SK-N-MC (cell line): ENCODE measurements at places on chromosomes 5 and 9.

- no peak for DNase-seq
Observed at GRCh38 chr9:128702445-128702948, at the start of gene PKN3. Gene PKN3 (plus strand): TSS chr9:128702503. CDS start chr9:128702916, 413 bp downstream.

GRCh38 chr9:2021731-2022130 is 6.6 kb downstream of the SMARCA2 start:
- no peak for DNase-seq

DNA sequence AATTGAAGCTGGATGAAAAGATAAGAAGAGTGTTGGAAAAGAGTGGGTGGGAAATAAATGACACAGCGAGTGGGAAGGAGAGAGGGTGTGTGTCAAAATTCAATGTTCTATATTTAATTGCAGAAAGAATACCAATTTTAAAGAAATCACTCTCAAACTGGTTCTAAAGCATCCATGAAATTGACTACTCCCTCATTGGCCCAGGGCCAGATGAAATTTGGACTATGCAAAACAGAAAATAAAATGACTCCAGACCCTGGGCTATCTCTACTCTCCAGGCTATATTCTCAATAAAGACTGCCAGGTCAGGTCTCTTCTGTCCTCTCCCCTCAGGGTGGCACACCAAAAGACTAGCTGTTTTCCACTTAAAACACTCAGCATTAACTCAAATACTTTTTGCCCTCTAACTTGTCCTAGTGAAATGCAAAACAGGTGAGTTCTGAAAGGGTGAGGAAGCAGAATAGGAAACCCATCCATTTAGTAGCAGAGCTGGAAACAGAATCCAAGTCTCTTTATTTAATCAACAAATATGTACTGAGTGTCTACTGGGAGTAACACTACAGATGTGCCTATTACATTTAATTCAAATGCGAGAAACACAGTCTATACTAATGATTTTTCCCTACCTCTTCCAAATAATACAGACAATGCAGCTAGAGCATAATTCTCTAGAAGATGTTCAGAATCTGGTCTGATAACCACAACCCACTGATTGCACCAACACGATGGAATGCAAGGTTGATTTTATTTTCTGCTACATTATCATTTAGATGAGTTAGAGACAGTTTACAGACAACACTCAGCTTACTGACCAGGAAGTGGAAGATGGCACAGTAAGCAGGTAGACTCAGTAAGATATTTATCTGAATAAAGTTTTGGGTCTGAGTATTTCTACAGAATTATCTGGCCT is 42.1 kb downstream of the EFCAB9 start:
- DNase-seq: no peak

GRCh38 chr9:85484235-85484634 is 257.5 kb downstream of the AGTPBP1 start:
- no peak for DNase-seq

DNA sequence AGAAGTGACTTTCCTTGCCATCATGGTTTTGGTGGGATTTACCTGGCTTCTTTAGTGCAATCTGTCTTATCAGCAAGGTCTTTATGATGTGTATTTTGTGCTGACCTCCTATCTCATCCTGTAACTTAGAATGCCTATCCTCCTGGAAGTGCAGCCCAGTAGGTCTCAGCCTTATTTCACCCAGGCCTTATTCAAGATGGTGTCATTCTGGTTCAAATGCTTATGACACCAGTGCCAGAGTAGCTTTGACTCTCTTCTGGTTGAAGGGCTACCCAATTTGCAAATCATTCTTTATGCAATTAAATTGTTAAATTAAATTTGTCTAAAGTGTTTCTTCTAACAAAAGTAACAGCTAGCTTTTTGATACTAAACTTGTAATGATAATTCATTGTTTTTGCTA is 58.8 kb upstream of the PRDM9 start:
- DNase-seq: no peak

GRCh38 chr5:93503598-93504067 is 77.4 kb downstream of the NR2F1-AS1 start:
- peak; percentile 18 for DNase-seq

DNA sequence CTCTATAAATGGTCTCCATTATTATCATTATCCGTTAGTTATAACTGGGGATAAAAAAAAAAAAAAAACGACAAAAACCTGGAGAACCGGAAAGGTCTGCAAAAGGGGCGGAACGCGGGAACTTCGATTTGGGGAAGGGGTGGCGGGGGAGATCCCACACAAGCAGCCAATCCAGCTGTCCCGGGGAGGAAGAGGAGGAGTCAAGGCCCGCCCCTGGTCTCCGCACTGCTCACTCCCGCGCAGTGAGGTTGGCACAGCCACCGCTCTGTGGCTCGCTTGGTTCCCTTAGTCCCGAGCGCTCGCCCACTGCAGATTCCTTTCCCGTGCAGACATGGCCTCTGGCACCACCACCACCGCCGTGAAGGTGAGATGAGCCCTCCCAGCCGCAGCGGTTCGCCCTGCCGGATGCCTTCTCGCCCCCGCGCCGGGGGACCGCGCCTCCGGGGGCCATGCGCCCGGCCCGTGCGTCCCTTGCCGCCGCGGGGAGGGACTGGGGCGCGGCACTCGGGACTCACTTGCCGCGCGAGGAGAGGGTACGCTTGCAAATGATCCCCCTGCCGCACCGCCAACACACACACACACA is at the start of gene MTAP:
MTAP (plus strand) TSS at position 219 of the 583 bp plus-strand sequence; CDS start at position 332, 113 bp downstream.
- peak; percentile 55 for DNase-seq

GRCh38 chr5:80667384-80667783 is 12.6 kb upstream of the DHFR start:
- no peak for DNase-seq

- DNase-seq: no peak
Observed at GRCh38 chr5:83724001-83724400, 3.3 kb upstream of the HAPLN1 start.

DNA sequence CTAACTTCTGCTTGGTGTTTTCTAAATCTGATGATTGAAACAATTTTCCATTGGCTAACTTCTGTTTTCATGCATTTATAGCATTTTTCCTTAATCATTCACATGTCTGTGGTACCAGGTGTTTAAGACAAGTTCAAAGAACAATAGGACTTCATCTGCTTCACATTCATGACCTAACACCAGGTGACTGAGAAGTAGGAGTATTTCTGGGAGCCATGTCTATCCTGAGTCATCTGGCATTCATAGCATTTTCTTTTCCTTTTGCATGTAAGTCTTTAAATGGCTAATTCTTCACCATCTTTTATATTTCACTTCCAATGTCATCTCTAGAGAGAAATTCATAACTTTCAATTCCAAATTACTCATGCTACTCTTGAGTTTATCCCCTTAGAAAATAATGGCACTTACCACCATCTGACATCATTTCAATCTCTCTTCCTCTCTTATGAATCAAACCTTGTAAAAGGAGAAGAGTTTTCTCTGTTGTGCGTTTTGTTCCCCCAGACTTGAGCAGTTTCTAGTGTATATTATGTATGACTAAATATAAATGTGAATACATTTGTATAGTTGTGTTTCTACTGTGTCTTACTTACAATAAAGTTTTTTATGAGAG is 1196.1 kb upstream of the CDH9 start:
- no peak for DNase-seq

GRCh38 chr5:133612249-133612860 is at the start of gene FSTL4:
Gene FSTL4 (minus strand): TSS chr5:133612541.
- no peak for DNase-seq

- DNase-seq: no peak
Observed at GRCh38 chr9:12961276-12961809, 186.5 kb downstream of the LURAP1L start.

DNA sequence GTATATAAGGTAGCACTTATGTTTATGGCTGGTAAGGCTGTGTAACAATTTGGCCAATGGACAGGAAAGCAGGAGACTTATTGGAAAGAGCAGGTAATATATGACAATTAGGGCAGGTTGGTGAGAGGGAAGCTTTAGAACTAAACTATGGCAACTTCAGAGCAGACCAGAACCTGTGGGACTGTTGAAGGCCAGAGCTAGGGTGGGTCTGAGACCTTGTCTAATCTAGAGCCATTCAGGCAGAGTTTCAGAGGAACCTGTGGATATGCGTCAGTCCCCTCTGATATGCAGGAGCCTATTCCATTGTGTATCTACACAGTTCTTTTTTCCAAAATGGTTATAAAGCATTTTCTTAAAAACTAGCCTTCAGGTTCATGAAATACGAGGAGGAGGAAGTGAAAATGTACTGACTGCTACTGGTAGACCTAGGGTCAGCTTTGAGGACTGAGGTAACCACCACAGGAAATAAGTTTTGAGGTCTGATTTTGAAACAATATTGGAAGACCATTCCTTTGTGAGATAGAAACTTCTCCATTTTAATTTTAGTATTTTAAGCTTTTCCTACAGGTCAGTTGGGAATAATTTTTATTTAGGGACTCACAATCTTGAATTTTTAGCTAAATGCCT is 37.6 kb downstream of the ELL2 start:
- no peak for DNase-seq

GRCh38 chr5:113218200-113218599 is 216.6 kb downstream of the TSSK1B start:
- no peak for DNase-seq

DNA sequence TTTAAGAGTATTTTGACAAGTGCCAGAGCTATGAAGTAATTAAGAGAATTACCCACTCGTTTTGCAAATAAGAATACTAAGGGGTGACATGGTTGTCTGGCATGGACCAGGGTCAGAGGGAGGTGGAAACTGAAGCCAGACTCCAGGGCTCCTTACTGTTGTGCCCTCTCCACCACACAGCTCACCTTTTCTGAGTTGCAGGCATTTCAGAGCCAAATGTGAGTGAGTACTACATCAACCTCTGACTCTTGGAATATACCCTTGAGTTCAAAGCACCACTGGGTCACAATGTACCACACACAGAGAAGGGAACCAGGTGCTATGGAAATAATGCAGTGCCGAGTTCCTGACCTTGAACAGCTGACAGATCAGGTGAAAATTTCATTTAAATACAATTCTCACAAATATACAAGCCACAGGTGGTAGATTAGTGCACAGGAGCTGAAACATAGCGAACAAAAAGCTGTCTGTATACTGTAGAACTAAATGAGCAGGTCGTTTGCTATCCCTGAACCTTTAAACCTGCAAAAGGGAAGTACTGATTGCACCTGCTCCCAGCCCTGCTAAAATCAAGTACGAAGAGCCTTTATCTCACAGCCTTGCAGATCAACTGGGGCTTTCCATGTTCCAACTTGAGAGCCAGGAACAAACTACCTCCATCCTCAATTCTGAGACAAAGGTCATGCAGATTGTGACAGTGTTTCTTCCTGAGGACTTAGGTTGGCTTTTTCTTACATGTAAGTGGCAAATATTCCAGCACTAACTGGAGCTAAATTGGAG is 57.0 kb downstream of the GOLM1 start:
- DNase-seq: no peak

DNA sequence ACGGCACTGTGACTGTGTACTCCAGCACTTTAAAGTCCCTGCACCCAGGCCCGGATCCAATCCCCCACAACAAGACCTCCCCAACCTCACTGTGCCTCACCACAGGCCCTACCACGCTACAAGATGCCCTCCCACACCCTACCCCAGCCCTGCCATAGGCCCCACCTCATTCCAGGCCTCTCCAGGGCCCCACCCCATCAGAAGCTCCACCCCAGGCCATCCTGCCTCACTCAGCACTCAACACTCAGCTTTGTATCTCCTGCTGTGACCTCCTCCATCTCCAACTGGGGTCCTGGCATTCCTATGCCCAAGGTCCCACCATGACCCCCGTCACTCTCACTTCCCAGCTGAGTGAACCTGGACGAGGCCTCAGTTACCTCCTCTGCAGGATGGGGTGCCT is 38.8 kb downstream of the BARX1 start:
- no peak for DNase-seq

GRCh38 chr5:71587766-71588532 is 809 bp downstream of the MCCC2 start:
- DNase-seq: no peak

GRCh38 chr5:61115968-61116367 is 46.3 kb downstream of the SMIM15 start:
- DNase-seq: no peak

GRCh38 chr9:135320331-135320730 is 159.3 kb upstream of the PPP1R26 start:
- no peak for DNase-seq

DNA sequence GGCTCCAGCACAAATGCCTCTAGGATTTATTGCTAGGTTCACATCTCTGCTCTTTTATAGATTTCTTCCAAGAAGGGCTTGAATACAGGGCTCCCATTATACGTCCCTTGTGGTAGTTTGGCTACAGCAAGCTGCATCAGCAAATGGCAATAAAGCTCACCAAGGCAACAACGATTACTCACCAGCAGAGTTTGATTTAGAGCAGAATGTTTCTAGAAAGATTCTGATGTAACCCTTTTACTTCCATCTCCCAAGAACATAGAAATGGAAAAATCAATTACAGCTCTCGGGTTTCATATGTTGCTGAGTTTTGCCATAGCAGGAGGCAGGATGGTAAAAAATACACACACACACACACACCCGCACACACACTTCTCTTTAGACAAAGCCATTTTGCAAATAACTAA is 124.2 kb upstream of the TNPO1 start:
- no peak for DNase-seq

- no peak for DNase-seq
Observed at GRCh38 chr5:147751156-147751830, 31.2 kb downstream of the JAKMIP2 start.

DNA sequence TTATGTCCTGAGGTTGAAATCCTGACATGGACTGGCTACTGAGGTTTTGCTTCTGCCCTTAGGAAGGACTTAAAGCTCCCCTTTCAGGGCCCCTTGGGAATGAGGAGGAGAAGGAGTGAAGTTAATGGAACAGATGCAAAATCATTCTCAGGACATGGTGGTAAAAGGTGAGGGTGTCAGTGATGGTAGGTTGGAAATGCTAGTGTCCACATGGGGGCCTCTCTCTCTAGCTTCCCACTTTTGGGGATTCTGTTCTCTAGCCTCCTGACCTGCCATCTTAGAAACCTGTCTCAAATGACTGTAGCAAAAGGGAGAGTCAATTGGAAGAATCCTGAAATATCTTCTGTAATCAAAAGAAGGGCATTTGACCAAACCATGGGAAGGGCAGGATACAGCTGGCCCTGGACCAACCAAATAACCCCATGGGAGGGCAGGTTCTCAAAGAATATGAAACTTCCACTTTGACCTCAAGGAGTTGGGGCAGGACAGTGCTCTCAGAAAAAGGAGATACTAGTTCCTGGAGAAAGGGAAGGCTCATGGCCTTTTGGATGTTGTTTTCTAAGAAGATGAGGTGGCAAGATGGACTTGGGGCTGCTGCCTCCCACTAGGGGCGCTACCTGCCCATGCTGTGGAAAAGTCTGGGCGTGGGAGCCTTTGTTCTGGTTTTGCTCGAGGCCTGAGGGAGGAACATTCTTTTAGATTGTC is 21.2 kb upstream of the MLANA start:
- DNase-seq: no peak
